ENCODE measurements at places on chromosomes 3 and 15.

GRCh38 chr15:101541501-101542292, 52.2 kb upstream of the PCSK6 start:
- DNase-seq: no peak

DNA sequence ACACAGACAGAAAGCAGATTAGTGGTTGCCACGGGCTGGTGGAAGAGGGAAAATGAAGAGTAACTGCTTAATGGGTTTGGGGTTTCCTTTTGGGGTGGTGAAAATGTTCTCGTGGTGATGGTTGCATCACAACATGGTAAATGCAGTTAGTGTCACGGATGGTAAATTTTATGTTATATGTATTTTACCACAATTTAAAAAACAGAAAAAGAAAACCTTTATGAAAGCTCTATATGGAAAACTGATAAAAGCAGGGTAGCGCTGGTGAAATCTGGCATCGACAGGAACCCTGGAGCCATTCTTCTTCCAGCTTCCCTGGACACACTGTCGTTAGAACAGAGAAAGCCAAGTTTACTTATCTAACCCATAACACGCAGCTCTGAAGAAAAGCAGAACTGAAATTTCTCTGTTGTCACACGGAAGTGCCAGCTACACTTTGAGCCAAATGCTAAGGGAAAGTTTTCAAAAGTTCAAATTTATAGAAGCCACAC, 287.7 kb upstream of the NR2F2 start:
- no peak for DNase-seq

DNA sequence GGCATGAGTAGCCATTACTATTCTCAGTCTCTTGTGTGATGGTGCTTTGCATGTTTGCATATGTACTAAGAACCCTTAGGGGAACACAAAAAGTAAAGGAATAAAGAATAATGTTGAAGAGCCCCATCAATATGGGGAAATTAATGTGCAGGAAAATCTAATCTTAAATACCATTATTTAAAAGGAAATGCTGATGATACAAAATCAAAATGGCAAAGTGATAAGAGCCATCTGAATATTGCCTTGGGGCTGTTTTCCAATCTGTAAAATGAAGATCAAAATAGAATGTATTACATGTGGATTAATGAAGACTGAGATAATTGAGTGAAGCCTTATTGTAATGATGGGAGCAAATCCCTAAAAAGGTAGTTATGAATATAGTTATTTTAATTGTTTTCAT, 771.4 kb downstream of the GRM7 start:
- no peak for DNase-seq

DNA sequence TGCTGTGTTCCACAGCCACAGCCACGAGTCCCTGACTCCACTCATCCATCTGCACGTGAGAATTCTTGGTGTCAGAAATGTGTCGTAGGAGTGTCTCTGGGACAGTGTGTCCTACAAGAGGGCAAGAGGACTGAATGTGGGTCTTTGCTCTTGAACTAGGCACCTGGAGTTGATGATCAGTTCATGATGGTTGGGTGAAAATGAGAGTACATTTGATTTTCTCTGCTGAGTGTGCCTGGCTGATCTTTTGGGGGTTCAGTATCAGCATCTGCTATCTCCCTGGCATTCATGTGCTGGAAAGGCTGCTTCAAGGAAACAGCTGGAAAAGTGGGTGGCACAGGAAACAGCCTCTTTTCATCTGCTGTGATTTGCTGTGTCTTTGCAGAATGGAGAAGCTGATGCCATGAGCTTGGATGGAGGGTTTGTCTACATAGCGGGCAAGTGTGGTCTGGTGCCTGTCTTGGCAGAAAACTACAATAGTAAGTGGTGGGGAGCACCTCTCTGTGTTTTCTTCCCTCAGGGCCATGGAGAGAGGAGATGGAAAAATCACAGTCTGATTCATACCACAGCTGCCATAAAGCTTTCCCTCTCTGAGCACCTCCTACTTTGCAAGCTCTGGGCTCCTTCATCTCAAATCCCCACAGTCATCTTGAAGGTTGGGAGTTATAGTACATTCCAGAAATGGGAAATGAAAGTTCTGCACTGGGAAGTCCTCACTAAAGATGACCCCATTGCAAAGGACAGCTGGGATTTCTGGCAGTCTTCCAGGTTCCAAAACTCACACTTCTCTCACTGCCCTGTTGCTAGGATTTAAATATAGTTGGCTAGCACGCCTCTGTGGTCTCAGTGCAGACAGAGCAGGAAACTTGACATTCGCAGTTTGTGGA, 17.8 kb downstream of the TF start:
- no peak for DNase-seq

DNA sequence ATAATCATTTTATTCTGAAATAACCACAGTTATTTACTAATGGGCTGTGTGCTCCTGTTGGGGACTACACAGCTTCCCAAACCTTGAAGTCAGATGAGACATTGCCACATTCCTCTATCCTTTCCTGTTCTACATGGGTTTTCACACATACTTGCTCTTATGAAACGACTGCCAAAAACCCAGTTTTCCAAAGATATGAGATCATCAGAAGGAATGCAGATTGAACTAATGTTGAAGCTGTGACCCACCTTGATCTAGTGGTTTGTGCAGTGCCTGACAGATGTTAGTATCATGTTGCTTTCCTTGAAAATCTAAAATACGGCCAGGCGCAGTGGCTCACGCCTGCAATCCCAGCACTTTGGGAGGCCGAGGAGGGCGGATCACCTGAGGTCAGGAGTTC, 144.6 kb downstream of the VGLL4 start:
- no peak for DNase-seq

GRCh38 chr15:68930268-68931022, at the start of gene SPESP1:
SPESP1 (plus strand) TSS chr15:68930525; CDS start chr15:68930654, 129 bp downstream.
- peak; percentile 52 for DNase-seq

GRCh38 chr15:68651916-68652525, 73.2 kb downstream of the CORO2B start:
- DNase-seq: no peak

- no peak for DNase-seq
Measured at GRCh38 chr3:128503751-128504532, 10.9 kb upstream of the GATA2 start.

DNA sequence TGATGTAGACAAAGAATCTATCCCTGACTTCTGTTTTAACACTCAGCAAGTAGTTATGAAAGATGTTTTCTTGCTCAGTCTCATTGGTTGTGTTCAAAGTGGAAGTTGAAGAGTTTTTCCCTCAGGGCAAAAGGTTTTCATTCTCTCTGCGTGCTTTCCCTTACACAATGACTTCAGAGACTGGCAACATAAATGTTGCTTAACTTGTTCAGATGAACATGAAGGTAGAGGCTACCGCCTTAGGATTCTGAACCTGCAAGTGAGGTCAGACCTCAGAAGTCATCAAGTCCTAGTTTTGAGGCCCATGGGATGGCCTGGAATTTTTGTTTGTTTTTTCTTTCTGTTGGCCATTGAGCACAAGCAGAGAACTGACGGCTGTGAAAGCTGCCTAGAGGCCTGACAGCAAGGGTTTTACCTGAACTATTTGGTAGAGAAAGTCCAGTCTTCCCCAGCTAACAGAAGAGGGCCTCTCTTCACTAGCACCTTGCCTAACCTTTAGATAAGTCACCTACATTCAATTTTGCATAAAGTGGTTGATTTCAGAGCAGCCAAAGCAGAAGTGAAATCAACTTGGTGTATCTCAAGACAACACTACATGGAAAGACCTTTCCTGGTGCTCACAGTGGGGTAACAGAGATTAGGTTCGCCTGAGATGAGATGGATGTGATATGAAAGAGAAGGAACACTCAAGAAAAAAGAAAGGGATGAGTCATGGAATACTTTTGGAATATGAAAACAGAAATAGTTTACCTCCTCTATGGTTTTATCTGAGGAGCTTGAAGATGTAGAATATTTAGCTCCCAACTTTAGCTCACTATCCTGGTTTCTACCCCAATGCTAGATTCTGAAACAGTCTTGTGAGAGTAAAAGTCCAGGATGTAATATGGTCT, 53.6 kb upstream of the AP4E1 start:
- DNase-seq: no peak

- no peak for DNase-seq
Measured at GRCh38 chr15:68583321-68583720, 4.5 kb downstream of the CORO2B start.
